ENCODE measurements at places on chromosomes 4 and X.

DNA sequence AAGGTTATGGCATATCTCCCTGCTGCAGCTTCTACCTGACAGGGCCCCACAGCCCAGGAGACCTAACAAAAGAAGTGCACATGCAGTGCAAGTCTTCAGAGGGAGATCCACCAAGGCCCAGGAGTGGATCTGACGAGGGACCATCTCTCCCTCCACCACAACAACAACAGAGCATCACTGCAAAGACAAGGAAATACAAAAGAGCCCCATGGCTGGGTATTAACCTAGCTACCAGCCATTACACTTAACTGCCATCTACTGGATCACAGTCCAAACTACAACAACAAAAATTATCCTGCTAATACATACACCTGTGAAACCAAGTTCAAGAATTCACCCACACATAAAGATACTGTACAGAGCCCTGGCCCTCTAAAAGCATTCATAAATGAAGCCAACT is 280.2 kb upstream of the SLC7A11 start:
- peak; percentile 24 for DNase-seq

DNA sequence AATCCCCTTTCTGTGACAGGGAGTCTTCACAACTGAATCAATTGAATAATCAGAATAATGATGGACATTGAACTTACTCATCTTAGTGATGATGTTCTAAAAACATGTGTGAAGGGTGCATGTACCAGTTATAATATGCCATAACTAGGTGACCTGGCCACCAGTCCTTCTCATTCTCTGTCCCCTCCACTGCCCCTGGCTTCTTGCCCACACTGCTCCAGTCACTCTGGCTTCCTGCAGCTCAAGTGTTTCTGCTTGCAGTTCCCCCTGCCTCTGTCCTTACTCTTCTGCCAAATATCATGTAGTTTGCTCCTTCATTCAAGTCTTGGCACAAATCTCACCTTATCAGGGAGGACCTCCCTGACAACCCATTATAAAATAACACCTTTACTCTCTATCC is 168.1 kb upstream of the SLC7A11 start:
- peak; percentile 12 for DNase-seq

- no peak for DNase-seq
These were observed 38.7 kb downstream of the LONRF3 start for GRCh38 chrX:119013164-119013563.

GRCh38 chr4:123288309-123289025 is 108.1 kb upstream of the SPRY1 start:
- peak; percentile 14 for DNase-seq

- DNase-seq, result no peak
These were observed 3.3 kb downstream of the TMEM47 start for GRCh38 chrX:34653811-34654210.

DNA sequence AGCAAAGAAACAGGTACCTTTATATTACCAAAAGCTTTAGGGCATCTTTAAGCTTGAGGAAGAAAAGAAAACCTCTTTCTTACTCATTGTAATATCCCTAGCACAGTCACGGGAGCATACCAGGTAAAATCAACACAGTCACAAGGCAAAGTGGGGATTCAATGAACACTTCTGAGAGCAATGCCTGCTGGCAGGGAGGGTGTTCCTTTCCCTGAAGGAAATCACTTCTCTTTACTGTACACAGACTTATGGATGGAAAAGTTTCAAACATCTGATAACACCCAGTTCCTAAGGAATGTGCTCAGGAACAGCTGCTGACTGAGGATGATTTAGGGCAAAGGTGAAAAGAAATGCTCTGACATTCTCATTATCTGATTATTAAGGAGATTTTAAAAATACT is 94.8 kb downstream of the MAML3 start:
- DNase-seq, result no peak

DNA sequence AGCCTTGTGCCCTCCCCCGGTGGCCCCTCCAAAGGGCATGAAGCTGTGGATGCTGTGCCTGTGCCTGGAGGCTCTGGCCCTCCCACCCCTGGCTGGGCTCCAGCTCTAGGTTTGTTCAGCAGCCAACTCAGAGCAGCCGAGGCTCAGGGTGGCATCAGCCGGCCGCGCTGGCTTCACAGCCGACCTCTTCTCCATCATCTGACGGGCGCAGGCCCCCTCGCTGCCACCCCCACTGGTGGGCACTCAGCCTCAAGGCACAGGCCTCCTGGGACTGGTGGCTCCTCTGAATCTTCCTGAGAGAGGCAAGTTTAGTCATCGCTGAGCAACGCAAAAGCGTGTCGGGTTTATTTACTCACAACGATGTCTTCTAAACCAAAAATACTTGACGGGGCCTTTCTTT is 46.0 kb downstream of the PCGF3 start:
- no peak for DNase-seq

DNA sequence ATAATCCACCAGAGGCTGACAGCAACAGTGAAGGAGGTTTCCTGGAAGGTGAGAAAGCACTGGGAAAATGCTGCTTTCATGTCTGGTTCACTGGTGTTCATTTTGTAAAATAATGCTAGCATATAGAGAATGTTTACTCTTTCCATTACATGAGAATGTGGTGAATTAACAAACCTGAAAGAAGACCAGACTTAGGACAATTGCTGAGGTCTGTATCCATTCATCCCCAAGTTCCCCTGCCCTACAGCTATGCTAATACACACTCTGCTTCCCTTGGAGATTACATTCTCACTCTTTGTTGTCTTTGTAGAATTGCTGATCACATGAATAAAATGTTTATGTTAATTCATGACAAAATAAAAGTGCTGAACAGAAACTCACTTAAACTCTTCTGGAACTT is 99.5 kb downstream of the ARHGAP6 start:
- no peak for DNase-seq

DNA sequence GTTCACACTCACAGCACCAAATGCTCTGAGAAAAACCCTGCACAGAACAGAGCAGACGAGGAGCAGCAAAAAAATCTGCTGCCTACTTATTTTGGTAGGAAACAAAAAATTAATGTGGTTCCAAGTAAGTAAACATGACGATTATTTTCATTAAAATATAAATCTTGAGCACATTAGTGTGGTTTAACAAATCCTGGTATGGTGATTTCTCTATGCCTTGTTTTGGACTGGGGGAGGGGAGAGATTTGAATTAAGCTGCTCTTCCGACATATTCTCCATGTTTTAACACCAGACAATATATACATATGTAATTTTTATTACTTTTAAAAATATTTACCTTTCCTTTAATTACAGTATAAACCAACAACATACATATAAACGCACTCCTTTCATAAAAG is 1.8 kb downstream of the CAMK2D start:
- DNase-seq, result peak; percentile 17

DNA sequence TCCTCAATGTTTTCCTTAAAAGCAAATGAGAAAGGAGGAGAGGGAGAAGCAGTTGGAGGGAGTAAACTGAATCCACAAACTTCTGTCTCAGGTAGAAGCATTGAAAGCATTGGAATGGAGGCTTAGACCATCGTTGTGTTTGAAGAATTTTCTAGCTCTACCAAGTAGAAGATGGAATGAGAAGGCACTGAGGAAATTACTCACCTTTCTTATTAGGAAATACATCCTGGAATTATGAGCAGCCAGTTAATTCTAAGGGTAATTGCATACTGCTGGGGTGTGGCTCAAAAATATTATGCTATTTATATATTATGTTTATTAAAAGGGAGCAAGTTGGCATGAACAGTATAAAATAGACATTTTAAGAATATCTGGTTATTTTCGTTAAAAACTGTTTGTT is 12.9 kb downstream of the PGM2 start:
- DNase-seq, result no peak

- no peak for DNase-seq
These were observed at the start of gene LONRF3 for GRCh38 chrX:118974088-118974907. LONRF3 (plus strand) TSS chrX:118974618; CDS start chrX:118974781, 163 bp downstream.

GRCh38 chr4:15963001-15963451 is at the start of gene FGFBP2:
FGFBP2 (minus strand) TSS chr4:15963175; CDS start chr4:15963129, 46 bp downstream.
- DNase-seq, result peak; percentile 30

Measured in GM12865 (cell line).